ENCODE measurements at places on chromosomes 13 and 19.

DNA sequence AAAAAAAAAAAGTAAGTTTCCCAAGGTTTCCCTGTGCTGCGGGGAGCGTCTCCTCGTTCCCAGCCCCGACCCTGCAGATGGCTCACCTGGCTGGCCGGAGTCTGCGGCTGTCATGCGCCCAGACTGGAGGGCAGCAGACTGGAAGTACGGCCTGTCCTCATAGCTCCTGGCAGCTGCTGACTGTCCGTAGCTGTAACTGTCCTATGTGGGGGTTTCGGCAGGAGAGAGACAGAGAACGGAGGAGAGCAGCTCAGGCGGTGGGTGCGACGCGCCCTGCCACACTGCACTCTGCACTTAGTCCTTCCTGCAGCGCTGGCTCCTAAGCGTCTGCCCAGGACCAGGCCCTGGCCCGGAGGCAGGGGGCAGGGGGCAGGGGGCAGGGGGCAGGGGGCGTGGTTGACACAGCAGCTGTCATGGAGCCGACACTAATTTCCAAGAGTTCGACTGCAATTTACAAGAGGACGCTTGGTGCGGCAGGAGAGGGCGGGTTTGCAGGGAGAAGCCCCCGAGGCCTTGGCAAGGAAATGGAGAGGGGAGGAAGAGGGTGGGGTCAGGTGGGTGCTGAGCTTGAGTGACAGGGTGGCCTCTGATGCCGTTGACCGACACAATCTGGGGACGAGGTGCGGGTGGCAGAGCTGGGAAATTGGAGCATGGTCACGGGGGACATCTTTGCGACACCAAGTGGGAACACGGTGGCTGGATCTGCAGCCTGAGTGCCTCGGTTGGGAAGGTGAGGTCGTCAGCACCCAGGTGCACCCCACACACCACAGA is 35.1 kb downstream of the ZFR2 start:
- DNase-seq = no peak

DNA sequence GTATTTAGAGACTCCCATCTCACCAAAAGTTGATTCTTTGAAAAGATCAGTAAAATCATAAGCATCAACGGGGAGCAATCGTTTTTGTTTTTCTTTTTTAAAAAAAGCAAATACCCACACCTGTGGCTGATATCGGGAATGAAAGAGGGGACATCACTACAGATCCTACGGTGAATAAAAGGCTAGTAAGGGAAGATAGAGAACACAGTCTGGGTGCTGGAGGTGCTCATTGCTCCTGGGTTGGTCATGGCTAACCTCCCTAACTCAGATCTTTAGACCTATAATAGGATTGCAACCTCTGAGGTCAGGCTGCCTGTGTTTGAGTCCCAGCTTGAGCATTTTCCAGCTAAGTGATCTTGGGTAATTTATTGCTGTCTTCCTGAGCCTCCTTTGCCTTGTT is 1.1 kb downstream of the EHD2 start:
- no peak for DNase-seq

DNA sequence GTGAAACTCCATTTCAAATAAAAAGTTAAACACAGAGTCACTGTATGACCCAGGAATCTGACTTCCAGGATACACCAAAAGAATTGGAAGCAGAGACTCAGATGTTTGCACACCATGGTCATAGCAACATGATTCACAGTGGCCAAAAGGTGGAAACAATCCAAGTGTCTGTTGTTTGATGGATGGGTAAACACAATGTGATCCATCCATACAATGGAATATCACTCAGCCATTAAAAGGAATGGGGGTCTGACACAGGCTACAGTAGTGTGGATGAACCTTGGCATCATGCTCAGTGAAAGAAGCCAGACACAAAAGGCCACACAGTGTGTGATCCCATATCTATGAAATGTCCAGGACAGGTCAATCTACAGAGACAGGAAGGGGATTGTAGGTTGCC is 174.3 kb downstream of the PTPRS start:
- DNase-seq = no peak

DNA sequence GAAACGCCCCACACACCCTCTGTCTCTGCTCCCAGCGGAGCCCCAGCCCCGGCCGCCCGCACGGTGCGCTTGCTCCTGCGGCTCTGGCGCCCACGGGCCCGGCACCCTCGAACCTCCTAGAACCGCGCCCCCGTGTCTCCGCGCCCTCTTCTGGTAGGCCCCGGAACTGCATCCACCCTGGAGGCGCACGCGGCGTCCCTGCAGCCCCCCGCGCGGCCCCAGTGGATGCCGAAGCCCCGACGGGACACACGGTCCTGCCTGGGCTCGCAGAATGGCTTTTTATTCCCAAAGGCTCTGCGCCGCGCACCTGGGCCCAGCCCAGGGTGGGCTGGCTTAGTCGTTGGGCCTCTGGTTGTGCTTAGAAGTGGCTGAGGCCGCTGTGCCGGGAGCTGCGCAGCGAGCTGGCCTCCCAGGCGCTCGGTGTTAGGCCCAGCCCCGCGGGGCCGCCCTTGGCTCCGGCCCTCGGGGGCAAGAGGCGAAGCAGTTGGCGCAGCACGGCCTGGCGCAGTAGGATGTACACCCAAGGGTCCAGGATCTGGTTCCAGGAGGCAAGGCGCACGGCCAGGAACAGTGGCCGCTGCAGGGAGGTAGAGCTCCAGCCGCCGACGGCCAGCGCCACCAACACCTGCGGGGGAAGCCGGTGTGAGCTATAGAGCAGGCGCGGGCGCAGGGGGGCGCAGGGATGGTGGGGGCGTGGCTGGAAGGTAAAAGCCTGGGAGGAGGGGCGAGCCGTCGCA is 2.8 kb downstream of the PTGER1 start:
- DNase-seq = peak; percentile 93

DNA sequence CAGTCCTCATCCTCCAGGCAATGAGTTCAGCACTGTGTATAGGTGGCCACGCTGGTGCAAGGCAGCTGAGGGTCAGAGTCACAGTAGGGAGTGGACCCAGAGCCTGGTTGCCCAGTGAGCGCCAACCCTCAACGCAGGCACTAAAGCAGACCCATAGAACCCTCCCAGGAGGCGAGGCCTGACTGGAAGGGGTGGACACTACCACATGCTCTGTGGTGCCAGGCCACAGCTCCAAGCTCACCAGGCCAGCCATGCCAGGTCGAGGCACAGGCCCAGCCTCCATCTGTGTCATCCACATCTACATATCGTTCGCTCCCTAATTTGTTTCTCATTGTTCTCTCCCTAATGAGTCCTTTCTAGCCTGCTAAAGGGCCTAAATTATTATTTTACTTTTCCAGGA is 165.8 kb upstream of the GPR12 start:
- DNase-seq = no peak

DNA sequence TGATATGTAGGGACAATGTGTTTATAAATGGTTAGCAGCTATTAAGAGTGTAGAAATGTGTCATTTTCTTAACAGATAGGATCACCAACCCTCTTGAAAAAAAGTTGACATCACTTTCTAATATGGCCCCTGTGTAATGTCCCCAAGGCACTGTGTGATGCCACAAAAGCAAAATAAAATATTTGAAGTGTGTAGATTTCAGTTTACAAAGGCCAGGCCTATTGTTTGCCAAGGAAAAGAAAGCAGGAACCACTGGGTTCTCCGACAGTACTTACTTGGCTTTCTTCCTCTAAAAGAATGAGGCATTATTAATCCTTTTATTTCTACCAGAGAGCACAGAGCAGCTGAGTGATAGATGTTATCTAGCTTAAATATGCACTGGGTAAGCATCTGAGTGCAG is 10.5 kb upstream of the GJA3 start:
- DNase-seq = no peak

DNA sequence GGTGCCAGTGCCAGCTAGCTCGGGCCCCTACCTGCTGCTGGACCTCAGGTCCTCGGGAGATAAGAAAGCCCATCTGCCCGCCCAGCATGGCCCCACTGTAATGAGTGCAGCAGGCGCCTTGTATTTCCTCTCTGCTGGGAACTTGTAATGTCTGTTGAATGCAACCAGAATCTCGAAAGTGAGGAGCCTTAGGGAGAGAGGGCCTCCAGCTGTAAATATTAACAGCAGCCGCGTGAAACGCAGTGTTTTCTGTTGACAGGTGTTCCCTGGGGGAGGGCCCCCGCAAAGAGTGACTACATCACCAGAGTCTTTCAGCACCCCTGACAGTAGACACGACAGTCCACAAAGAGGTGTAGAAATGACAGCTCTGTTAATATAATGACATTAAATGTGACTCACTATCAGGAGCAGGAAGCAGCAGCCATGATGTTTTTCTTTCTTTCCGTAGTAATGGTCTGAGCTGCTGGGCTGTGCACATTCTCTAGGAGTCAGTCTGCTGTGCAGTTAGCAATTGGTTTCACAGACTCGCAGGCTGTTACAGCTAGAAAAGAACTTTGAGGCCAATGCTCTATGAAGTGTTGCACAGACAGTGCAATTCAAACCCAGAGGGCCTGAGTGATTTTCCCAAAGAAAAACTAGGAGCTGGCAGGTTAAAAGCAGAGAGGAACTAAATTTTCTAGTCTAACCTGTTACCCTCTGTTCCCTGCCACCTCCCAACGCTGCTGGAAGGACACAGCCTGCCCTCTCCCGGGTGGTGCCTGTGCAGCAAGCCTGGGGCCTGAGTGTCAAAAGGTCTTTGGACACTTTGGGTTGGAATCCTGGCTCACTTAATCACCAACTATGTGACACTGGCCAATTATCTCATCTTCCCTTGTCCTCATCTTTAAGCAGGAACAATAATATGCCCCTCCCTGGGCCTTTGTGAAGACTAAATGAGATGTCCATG is 58.6 kb upstream of the WASF3 start:
- DNase-seq = no peak

DNA sequence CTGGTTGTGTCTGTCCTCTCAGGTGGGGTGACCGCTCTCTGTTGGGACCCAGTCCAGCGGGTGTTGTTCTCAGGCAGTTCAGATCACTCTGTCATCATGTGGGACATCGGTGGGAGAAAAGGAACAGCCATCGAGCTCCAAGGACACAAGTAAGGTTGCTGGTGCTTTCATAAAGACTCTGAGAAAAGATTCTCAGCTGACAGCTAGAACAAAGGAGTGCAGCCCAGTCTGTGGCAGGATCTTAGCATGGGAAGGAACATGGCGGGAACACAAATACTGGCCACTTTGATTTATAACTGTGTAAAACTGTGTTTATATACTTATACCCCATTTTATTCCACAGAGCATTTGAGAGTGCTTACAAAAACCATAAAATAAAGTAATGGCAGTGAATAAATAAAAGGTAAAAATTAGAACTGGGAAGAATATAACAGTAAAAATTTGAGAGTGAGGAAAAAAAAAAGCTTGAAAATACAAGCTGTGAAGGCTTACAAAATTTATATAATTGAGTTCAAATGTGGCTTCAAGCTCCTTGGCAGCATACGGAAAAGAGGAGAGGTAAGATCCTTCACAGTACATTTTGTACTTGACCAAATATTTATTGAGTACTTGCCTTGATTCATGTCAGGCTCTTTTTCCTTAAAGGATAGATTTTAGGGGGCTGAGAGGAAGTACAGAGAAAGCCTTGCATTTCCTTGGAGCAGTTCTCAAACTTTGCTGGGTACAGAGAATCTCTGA is 64.8 kb downstream of the DHRS12 start:
- no peak for DNase-seq

DNA sequence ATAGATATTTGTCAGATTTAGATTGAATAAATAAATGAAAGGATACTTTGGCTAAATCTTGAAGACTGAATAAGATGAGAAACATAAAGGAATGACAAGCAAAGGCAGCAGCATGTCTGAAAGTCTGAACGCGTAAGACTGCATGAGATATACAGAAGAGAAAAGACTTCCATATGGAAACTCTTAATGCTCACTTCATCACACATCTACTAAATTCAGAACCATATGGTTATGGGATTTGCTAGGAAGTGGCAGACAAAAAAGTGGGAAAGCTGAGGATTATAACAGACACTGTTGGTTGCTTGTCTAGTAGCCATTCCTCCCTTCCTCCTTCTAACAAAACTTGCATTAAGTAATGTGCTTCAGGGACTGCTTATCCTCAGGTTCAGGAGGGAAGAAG is 446.7 kb downstream of the KCTD12 start:
- DNase-seq = no peak

GRCh38 chr19:46713781-46714443 is 3.0 kb downstream of the PRKD2 start:
- DNase-seq = peak; percentile 33

- DNase-seq = no peak
Observed at GRCh38 chr13:52739468-52740071, at the start of gene CNMD. TSS of gene CNMD (minus strand) at chr13:52739820. CDS start at chr13:52739701, 119 bp downstream.

- no peak for DNase-seq
Observed at GRCh38 chr13:26932465-26932864, 171.9 kb upstream of the GPR12 start.

DNA sequence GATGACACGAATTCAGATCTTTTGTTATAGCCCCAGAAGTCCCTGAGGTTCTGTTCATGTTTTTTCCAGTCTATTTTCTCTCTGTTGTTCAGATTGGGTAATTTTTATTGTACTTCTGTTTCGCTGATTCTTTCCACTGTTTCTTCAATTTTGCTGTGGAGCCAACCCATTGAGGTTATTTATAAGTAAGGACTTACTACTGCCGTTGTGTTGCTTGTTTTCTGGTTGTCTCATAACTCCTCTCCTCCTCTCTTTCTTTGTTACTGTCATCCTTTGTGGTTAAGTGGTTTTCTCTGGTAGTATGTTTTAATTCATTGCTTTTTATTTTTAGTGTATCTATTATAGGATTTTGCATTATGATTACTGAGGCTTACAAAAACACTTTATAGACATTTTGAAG is 48.7 kb upstream of the GAS6 start:
- DNase-seq = no peak

DNA sequence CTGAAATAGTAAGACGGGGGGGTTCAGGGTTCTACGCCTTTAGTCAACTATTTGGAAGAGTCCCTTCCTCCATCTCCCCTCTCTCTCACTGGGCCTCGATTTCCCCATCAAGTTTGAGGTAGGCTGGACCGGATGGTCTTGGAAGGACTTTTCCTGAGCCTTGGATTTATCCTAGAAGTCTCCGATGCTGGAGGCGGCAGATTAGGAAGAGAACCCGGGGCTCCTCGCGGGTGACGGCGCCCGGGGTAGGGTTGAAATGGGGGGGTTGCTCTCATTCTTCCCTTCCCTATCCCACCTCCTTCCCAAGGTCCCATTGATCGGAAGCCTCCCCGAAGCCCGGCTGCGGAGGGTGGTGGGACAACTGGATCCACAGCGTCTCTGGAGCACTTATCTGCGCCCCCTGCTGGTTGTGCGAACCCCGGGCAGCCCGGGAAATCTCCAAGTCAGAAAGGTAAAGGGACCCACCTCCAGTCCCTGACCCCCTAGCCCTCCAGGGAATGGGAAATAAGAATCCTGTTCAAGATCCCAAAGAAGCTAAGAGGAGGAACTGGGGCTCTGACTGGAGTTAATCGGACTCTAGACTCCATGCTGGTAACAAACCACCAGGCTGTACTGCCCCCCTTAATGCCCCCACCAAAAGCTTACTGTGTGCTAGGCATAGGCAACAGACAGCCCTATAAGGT is 781 bp downstream of the QPCTL start:
- DNase-seq = peak; percentile 70

- no peak for DNase-seq
Observed at GRCh38 chr13:37546087-37546486, 52.5 kb downstream of the POSTN start.
